Tongue (tissue), 3 donors: ENCODE measurements at places on chromosomes 13 and 19.

GRCh38 chr13:41751734-41752445 is 209.0 kb downstream of the VWA8 start:
- DNase-seq: no peak

- DNase-seq: peak; percentile 57
Measured at GRCh38 chr19:4077800-4078684, 11.3 kb upstream of the ZBTB7A start.

GRCh38 chr19:40741527-40742390 is 8.5 kb downstream of the ACTMAP start:
- no peak for DNase-seq

GRCh38 chr19:19858751-19859150 is 6.9 kb upstream of the ZNF253 start:
- no peak for DNase-seq

GRCh38 chr19:15062036-15062435 is 12.8 kb downstream of the CASP14 start:
- no peak for DNase-seq

- DNase-seq: no peak
Measured at GRCh38 chr13:23777575-23777870, 111.7 kb downstream of the MIPEP start.
